ENCODE measurements at places on chromosomes 1 and 21.

GRCh38 chr1:67766141-67766978 lies 66.9 kb downstream of the GNG12 start:
- no peak for DNase-seq

DNA sequence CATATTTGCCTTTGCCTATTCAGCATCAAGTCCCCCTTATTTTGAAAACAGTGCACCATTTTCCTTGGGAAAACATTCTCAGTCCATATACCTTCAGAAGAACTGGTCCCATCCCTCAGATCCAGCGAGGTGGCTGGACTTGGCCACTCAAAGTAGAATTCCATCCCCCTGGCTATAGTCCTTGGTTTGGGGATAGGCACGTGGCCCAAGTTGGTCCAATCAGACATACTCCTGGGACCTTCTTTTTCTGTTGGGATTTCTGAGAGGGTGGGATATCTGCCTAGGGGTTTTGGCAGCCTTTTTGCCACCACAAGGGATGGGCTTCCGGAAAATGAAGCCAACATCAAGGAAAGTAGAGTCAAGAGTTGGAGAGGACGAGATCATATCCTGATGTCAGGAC lies 10.7 kb upstream of the MATN1 start:
- no peak for DNase-seq

GRCh38 chr1:68307378-68307787 lies 75.1 kb upstream of the WLS start:
- DNase-seq, result no peak

- no peak for DNase-seq
These were observed 885.3 kb downstream of the TTLL7 start for GRCh38 chr1:83113652-83114051.

DNA sequence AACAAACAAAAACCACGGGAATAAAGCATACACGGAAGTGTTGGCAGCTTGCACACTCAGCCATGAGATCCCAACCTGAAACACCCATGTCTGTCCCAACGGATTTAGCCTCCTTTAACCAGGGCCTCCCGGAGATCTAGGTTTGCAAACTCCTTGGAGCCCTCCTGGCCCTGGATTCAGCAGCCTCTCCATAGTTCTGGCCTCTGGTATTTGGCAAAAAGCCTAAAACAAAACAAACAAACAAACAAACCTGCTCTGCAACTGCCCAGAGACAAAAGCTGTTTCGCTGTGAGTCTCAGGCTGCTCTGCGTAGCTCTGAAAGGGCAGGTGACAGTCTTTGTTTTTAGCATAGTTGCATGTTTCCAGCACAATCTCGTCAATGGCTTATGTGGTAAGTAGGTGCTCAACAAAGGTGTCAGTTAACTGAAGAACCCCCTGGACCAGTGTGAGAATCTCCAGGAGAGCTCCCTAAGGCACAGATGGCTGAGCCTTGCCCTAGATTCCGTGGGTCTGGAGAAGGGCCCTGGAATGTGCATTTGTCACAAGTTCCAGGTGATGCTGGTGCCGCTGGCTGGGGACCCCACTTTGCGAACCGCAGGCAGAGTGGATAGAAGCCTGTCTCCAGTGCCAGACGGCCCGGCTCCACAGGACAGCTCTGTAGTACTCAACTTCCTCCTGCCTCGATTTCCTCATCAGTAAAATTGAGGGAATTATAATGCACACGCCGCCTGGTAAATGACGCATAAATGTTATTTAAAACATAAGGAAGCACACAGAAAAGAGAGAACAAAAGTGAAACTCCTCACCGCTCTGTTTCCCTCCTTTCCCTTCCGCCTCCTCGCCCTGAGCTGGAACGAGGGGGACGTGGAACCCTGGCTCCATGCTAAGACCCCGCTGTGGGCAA lies 86.2 kb downstream of the RIPK4 start:
- peak; percentile 48 for DNase-seq

GRCh38 chr1:19206947-19207346 lies 3.1 kb downstream of the UBR4 start:
- DNase-seq, result no peak

- no peak for DNase-seq
These were observed 94.9 kb downstream of the MRPL39 start for GRCh38 chr21:25512095-25513081.

GRCh38 chr1:71357708-71358107 lies 276.9 kb upstream of the ZRANB2 start:
- no peak for DNase-seq

DNA sequence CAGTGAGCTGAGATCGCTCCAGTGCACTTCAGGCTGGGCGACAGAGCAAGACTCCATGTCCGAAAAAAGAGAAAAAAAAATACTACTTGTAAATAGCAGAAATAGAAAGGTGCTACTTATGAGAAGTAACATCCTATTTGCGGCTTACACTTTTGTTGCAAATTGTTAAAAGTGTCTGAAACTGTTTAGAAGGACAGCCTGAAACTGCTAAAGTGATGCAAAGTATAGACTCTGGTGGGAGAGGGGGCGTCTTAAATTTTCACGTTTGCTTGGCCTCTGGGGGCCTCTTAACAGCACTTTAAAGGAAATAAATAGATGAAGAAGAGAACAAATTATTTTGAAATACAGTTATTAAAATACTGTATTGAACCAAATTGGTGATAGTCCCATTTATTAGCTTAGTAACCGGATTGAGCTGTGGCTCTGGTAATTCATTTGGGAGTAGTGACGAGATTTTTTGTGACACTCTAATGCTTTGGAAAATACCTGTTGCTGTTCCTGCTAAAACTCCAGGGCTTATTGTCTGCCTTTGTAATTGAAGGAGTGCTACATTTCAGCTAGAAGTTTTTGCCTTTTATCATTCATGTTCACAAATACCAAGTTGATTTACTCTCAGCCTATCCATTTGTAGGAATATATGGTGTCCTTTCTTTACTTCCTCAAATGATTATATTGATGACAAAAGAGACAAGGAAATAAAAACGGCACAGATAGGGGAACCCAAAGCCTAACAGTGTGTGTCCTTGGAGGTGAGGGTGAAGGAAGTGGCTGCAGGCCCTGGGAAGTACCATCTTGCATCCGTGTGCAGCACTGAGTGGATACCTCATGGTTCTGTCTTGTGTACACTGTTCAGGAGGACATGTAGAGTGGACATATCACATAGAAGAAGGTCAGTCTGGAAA lies 6.2 kb downstream of the PKNOX1 start:
- no peak for DNase-seq

- DNase-seq, result no peak
These were observed 45.3 kb downstream of the LRIG2 start for GRCh38 chr1:113118266-113118665.

- peak; percentile 7 for DNase-seq
These were observed 217.5 kb upstream of the PLXNA2 start for GRCh38 chr1:208461680-208462079.

DNA sequence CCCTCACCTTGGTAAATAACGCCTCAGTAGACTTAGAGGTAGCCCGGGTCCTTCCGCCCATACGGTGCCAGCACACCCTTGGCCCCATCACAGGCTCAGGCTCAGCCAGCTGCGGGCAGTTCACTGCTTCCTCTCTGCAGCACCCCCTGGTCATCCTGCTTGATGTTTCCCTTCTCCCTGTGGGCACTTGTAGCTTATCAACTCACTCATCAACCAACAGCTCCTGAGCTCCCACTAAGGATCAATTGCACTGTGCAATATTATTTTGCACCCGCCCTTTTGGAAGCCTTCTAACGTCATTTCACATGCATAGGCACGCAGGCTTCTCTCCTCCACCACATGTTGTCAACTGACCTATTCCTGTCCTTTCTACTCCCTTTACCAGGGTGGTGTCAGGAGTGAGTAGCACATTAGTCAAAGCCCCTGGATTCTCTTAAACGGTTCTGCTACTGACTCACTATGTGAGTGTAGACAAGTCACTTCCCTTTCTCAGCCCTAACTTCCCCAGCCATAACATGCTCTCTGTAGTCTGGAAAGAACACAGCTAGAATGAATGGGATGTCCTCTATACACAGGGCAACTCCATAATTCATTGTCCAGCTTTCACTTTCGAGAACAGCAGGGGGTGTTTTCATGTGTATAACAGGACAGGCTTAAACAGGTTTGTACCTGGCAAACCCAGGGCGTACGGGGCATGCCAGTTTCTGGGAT lies 47.1 kb upstream of the IRF2BP2 start:
- peak; percentile 85 for DNase-seq

All from A549 (cell line).